ENCODE measurements at places on chromosomes 6 and 20.

- DNase-seq = no peak
Measured at GRCh38 chr6:116842459-116842858, 13.6 kb upstream of the GPRC6A start.

DNA sequence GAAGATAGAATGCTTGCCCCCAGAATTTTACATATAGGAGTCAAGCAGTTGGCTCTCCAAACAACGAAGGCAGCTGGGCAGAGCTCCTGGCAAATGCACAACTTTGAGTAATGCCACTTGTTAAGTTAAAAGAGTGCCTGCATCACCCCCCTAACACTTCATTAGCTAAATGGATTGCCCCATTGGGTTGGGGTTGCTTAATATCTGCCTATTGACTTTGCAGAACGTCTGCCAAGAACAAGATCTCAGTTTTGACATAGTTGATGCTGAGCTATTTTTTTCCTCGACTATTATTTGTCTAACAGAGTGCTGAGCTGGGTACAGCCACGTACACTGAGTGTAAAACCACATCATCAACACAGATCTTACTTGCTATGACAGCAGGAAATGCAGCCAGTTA, 12.1 kb downstream of the ANKRD60 start:
- no peak for DNase-seq

GRCh38 chr6:47250302-47250701, 59.4 kb downstream of the TNFRSF21 start:
- DNase-seq = no peak

DNA sequence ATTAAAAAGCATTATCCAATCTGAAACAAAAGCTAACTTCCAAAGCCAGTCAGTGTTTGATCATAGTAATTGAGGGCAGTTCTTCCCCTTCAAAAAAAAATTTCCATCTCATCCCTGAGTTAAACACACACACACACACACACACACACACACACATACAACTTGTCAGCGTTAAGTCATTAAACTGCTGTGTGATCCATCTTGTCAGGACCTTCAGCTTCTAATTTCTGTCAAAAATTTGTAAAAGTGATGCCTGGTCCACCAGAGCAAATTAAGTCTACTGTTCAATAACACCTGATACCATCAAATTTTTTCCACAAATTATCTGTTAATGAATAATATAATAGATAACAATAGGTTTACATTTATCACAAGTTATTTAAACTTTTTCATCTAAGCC, 198.7 kb downstream of the GPX5 start:
- no peak for DNase-seq

- no peak for DNase-seq
Measured at GRCh38 chr6:35470663-35471120, 2.5 kb downstream of the RPL10A start.

DNA sequence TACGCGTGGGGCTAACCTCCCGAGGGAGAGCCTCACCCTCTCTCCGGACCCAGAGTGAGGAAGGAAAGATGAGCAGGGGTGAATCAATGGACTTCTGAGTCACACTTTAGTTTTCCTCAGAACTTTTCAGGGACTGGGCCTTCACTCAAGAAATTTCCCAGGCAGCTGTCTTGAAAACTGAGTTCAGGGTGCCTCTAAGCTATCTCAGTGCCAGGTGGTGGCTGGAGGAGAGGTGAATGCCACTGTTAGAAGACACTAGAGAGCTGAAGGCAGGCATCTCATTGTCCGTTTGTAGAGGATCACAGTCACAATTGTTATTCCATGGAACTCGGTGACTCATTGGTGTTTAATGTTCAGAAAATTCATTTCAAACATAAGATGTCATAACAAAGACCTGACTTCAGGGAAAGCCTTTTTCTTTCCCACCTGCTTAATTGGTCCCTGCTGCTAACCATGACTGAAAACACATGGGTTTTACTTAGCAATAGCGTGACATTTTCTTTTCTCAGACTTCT, 5.3 kb upstream of the SERPINB6 start:
- DNase-seq = no peak

- peak; percentile 69 for DNase-seq
Measured at GRCh38 chr6:43772681-43773049, 2.7 kb downstream of the VEGFA start.

GRCh38 chr20:19964289-19965265, 52.6 kb upstream of the NAA20 start:
- no peak for DNase-seq

DNA sequence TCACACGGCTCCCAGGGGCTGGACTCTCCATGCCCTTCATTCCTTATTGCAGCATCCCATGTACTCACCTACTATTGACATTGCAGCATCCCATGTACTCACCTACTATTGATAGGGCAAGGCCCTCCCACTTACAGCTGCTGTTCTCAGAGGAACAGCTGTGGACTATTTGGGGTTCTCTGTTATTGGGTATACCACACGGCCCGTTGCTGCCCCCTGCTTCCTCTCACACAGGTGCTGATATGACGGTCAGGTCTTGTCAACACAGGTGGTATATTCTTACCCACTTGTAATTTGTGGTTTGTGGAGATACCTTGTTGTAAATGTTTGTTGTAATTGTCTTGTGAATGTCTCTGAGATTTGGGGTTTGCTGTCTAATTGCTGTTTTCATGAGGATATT, 18.8 kb downstream of the ALDH5A1 start:
- DNase-seq = no peak

GRCh38 chr20:1882026-1882425, 13.2 kb upstream of the SIRPA start:
- DNase-seq = no peak

DNA sequence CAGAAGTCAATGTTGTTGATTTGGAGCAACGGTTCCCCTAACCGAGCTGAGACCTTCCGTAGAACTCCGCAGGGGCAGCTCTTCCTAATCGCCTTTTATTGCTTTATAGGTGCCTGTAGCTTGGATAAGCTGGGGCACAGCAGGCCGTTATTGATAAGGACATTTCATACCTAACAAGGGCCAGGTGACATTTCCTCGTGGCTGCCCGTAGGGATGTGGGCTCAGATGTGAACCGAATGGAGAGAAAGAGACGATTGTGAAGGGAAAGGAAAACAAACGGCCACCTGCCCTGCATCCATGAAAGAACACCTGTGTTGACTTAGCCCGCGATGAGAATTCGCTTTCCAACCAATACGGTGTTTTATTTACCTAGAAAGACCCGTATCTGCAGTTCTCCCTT, 53.3 kb upstream of the DACT2 start:
- peak; percentile 23 for DNase-seq

- no peak for DNase-seq
Measured at GRCh38 chr6:26592649-26593048, 4.1 kb upstream of the ABT1 start.

- DNase-seq = no peak
Measured at GRCh38 chr6:114362957-114363356, 20.1 kb upstream of the HS3ST5 start.

GRCh38 chr6:41986339-41986738, 44.7 kb upstream of the CCND3 start:
- no peak for DNase-seq

DNA sequence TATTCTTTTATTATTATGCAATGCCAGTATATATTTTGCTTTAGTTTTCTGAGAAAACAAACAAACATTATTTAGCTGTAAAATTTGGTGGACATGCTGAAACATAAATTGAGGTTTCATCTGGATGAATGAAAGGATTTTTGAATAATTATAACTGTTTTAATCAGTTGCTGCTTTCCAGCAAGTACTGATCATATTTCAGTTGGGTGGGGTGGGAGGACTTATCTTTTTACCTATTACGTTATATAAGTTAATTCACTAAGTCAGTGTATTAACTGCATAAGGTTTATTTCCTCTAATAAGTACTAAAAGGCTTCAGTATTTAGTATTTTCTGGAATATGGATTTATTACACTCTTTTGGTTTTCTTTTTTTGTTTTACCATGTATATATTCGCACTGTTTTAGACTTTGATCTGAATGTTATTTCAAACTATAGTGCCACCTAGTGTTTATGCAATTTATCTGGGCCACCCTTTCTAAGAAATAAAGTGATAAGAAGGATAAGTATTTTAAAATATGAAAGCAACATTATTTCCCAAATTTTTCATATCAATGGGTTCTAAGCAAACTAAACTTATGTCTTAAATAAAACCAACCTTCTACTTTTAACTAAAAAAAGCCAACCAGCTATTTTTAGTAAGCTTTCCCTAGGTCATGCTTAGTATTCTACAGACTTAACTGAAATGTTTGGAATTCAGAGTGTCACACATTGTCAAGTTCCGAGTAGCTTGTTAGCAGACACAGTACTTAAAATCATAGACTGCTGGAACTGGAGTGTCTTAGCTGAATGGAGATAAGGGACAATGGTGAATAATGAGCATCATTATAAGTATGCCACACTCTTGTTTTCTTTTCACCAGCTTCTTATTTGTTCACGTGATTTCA, 105.4 kb upstream of the MCHR2 start:
- DNase-seq = peak; percentile 62

DNA sequence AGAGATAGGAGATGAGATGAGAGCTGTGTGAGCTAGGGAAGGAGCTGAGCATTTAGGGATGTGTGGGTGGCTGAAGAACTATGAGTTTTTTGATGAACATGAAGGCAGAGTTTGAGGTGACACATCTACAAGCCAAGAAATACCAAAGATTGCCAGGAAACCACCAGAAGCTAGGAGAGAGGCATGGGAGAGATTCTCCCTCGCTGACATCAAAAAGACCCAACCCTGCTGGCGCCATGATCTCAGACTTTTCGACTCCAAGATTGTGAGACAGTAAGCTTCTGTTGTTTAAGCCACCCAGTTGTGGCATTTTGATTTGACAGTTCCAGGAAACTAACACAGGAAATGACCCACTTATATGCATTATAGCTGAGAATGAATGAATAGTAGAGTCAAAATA, 790.9 kb downstream of the TFAP2A start:
- no peak for DNase-seq

- peak; percentile 54 for DNase-seq
Measured at GRCh38 chr6:27810768-27811450, 101.3 kb downstream of the OR2B2 start.

DNA sequence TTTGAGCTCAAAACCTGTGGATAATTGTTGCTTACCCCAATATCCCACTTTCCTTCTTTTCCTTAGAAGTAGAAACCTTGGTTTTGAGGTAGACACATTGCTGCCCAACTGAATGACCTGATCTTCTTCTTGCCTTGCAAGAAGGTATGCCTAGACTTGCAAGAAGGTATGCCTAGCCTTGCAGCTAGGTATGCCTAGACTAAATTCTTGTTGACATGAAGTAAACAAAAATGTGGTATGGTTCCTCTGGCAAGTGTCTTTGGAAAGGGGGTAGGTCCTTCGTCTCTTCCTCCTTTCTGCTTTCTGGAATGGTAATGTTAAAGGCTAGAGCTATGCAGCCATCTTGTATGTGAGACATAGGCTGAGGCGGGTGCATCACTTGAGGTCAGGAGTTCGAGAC, 129.2 kb downstream of the GMPR start:
- no peak for DNase-seq

DNA sequence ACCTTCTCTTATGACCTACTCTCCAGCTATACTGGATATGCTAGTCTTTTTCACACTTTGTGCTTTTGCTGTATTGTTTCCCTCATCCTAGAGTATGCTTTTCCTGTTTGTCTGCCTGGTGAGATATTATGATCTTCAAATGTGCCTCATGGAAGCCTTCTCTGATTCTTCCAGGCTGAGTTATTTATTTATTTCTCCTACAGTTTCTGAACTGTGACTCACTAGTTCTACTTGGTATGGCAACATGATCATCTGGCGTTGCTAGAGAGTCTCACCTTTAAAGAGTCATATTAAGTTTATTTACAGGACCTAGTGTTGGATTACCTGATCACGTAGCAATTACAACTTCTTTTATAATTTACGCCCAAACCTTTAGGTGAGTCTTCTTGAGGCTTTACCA, 81.2 kb upstream of the HDAC2 start:
- no peak for DNase-seq

GRCh38 chr6:157530126-157530525, 149.1 kb downstream of the ZDHHC14 start:
- DNase-seq = no peak

Measured in NCI-H526 (cell line).